ENCODE measurements at places on chromosomes 6 and 20.

- no peak for DNase-seq
These were observed 67.9 kb upstream of the BMP5 start for GRCh38 chr6:55943329-55943728.

GRCh38 chr6:157328108-157328692 is 4.9 kb upstream of the TMEM242 start:
- no peak for DNase-seq

DNA sequence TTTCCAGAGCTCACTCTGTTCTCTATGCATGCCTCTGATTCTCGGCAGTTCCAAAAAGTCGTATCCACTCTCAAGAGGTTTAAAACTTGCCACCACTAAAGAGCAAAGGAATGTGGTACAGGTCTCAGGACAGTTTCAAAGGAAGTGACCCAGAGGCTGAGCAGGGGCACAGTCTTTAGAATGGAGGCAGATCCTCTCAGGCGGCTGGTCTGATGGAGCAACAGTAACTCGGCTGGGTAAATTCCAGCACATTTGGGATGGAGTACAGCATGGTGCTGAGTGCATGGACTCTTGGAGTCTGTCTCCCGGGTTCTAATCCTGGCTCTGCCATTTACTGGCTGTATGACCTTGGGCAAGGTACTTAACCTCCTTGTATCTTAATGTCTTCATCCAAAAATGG is 88.1 kb upstream of the BACH2 start:
- DNase-seq: no peak

GRCh38 chr6:48472535-48472934 is 361.5 kb upstream of the PTCHD4 start:
- no peak for DNase-seq

GRCh38 chr6:22145823-22146677 is 150.8 kb downstream of the PRL start:
- no peak for DNase-seq

DNA sequence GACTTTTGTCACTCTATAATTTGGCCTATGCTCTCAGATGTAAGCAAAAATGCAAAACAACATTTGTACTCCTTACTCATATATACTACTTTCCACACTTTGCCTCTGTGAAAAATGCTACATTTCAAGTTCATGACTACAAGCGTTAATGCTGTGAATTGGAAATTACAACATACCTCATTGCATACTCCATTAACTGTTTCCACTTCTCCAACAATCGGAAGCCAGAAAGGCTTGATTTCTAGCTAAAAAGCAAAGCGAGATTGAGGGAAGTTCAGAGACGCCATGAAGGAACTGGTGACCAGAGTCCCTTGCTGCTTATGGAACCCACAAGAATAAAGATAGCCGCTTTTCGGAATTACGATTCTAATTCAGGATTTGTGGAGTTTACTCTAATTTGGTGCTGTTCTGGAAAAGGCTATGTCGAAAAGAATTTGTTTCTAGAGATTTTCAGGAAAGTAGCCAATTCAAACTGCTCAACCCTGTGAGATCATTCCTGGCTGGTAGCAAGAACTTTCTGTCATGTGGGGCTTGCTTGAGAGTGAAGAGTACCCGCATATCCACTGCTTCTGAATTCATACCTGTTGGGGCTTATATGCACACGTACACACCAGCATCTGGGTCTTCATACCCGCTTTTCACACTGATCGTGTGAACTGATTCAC is 98.0 kb upstream of the CITED2 start:
- no peak for DNase-seq

DNA sequence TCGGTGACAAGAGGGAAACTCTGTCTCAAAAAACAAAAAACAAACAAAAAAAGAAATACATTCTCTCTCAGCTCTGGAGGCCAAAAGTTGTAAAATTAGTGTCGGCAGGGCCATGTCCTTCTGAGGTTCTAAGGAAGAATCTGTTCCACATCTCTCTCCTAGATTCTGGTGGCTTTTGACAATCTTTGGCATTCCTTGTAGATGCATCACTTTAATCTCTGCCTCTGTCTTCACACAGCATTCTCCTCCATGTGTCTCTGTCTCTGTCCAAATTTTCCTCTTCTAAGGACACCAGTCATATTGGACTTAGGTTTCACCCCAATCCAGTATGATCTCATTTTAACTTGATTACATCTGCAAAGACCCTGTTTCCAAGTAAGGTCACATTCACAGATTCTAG is 9.1 kb downstream of the PPP2R5D start:
- no peak for DNase-seq

DNA sequence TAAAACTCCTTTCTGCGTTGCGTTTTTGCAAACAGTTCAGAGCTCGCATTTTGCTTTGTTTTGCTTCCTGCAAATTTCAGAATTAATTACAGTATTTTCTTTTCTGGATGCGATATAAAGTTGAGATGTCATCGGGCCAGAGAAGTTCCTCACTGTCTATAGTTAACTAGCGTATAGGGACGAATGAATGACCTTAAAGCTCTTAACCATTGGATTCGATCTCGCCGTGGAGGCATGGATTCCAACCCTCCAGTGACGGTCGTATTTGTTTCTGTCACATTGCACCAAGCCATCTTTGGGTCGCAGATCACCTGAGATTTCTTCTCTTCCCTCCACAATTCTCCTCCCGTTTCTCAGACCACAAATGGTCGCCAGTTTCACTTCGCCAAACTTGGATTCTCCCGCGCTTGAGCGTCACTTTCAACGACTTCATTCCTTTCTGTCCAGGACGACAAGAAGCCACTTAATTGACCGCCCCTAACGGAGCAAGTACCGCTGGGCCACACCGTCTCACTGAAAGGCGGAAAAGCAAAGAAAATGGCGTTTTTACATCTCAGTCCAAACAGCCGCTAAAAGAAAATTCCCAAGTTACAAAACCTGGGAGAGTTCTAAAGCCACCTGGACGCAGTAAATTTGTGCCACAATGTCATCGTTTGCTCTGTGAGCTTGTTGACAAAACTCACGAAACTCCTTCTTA is 85.3 kb upstream of the ZNF184 start:
- DNase-seq: no peak

- no peak for DNase-seq
These were observed 120.7 kb downstream of the TBXT start for GRCh38 chr6:166046982-166047381.

DNA sequence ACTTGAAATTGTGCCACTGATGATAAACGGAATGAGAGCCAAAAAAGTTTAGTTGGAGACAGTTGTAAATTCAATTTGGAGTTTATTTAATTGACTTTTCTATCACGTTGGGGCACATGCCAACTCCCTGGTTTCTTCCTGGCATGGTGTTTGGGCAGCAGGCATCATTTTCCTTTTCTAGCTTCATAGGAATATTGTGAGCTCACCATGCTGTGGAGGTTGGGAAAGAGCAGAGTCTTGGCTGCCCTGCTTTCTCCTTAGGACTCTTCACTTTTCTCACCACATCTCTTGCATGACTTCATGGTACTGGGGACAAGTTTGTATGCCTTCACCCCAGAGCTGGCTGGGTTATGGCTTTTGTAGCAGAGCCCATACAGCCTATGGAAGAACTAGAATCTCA is 6.4 kb downstream of the SCAND1 start:
- no peak for DNase-seq

- no peak for DNase-seq
These were observed 23.5 kb downstream of the FOXF2 start for GRCh38 chr6:1412901-1413300.

DNA sequence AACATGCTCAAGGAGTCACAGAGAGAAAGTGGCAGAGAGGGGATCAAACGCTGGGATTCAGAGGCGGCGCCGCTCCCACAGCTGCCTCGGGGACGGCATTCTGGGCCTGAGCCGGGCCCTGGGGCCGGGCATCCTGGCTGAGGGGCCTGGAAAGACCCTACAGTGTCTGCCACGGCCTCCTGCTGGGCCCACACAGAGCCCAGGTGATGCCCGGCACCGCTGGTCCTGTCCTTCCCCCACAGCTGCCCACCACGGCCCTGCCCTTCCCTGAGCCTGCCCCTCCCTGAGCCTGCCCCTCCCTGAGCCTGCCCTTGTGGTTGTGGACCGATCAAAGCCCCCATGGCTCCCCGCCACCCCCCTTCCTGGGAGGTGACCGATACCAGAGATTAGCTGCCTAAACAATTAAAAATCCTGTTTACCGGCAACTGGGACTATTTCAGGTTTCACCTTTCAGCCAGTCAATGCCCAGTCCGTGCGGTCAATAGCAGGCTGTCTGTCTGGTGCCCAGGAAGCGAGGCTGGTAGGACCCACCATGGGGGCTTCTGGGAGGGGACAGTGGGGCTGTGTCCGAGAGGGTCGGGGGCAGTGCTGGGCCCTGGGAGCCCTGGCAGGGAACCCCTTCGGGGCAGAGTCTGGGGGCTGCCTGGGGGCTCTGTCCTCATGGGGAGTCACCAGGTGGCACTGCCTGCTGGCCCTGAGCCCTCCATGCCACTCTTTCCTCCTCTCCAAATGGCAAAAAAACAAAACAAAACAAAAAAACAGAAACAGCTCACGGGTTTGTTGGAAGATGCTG is 55.4 kb upstream of the GATA5 start:
- no peak for DNase-seq

DNA sequence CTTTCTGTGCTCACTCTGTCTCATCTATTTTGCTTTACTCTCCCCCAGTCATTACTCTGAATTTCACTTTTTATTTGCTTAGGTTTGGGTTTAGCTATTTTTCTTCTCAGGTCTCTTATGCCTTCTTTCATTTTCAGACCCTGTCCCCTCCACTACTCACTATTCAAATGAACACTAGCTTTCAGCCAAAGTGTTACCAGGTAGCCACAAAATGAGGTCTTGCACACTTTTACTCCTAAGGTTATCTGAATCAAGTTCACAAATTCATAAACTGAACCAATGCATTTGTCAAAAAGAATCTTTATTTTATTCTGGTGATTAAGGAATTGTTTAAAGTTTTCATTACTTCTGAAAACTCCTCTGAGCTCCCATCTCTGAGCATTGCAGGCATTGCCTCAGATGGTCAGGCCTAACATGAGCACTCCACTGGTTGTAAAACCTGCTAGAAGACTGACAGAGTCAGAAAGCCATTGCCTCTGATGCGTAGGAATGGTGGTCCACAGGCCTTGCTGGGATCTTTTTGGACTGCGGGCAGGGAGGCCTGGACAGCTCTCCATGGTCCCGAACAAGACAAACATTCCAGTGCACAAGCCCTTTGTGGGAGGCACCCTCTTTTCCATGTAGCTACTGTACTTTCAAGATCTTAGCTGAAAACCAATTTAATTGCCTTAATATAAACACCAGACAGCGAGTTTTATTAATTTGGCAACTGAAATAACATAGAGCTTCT is 48.5 kb downstream of the FYN start:
- no peak for DNase-seq

DNA sequence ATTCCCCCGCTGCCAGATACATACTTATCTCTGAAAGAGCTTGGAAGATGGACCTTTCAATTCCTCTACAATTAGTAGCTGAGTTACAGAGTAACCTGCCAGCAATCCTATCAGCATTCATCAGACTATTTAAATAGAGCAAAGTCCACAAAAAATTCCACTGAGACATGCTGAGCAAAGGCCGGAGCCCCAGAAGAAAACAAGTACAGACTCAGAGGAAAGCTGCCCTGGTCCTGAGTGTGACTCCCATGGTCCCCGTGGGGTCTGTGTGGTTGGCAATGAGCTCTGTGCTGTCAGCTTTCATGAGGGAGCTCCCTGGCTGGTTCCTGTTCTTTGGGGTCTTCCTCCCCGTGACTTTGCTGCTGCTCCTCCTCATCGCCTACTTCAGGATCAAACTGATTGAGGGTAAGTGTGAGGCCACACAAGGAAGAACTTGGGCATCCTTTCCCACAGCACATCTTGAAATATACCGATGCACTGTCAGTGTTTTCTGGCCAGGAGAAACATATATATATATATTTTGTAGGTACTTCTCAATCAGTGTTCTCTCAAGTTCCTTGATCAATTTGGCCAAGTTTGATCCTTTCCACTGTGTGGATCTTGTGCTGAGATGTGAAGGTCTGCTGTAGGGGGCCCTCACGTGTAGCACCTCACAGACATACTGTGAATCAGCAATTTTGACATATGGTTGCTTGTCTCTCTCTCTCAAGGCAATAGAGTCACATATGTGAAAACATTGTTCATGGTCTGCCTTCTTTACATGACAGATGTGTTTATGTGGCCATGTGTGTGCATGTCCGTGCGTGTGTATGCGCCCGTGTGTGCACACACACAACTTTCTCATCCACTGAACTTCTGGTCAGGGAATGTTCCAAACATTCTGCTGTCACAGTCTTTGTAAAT is at the start of gene SMLR1:
TSS of gene SMLR1 (plus strand) at position 160 of the 903 bp plus-strand sequence. CDS start at position 168, 8 bp downstream.
- no peak for DNase-seq

DNA sequence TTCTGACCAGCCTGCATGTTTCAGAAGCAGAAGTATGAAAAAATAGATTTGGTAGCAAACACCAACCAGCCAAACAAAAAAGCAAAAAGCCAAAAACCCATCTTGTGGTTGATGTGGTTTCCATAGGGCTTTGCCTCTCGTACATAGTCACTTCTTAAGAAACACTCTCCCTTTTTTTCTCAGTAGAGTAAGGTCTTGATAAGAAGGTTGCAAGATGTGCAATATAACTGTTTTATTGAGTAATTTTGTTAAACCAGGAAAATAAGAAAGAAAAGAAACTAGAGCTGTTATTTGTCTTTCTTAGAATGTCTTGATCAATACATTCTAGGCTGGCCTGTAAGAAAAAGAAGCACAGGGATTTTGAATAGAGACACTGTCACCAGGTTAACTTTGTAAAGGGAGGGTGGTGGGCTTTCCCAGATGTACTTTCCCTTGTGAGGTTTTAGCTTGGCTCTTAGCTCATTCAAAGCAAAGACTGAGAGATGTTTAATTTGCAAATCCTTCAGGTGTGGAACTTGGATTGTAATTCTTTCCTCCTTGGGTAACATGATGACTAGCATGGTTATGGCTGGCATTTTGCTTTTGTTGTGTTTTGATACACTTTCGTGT is 49.7 kb downstream of the AKAP12 start:
- DNase-seq: no peak

GRCh38 chr6:8941577-8941976 is 506.2 kb upstream of the SLC35B3 start:
- no peak for DNase-seq

- DNase-seq: no peak
These were observed 2.3 kb upstream of the ADGRB3 start for GRCh38 chr6:68632734-68633133.

DNA sequence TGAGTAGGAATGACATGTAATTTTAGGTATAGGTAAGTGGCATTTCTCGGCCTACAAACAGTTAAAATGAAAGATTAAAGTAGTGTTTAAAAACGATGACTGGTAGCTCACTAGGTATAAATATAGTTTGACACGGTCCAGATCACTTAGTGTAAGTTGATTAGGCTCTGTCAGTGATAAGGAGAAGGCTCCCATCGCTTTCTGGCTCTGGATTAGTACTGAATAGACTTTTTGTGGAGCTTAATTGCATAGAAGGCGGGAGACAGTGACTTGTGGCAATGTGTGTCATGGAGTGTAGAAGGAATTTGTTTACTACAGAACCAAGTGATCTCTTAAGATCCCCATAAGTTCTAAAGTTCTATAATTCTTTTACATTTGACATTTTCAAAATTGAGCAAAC is 6.7 kb downstream of the PYGB start:
- DNase-seq: no peak
